RKO (cell line): ENCODE measurements at places on chromosomes 11 and 22.
A peak's percentile ranks its signal among the peaks of the same experiment; 100 is the strongest.

GRCh38 chr11:128544471-128545051 lies 42.8 kb downstream of the ETS1 start:
- no peak for DNase-seq

DNA sequence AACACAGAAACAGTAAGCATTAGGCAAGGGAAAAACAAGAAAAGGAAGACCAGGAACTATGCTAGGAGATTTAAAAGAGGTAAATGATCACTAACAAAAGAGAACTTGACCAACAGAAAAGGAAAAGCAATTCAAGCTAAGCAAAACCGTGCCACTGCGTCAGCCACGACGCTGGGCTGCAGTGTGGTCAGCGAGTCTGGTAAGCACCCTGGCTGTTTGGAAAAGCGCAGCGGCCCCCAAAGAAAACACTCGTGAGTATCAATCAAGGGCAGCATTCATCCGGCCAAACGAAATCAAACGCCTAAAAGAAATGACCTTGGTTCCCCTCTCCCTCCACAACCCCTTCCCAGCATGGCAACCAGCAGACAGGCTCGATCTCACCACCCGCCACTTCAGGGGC lies 28.8 kb downstream of the PACSIN2 start:
- no peak for DNase-seq

- no peak for DNase-seq
These were observed 33.5 kb downstream of the LRP5 start for GRCh38 chr11:68345776-68346461.

GRCh38 chr11:1652771-1653540 lies 23.4 kb downstream of the KRTAP5-5 start:
- DNase-seq, result peak; percentile 60

GRCh38 chr11:100459811-100460210 lies 227.3 kb upstream of the ARHGAP42 start:
- no peak for DNase-seq

- peak; percentile 60 for DNase-seq
These were observed 101.4 kb upstream of the C11orf87 start for GRCh38 chr11:109320595-109320994.

DNA sequence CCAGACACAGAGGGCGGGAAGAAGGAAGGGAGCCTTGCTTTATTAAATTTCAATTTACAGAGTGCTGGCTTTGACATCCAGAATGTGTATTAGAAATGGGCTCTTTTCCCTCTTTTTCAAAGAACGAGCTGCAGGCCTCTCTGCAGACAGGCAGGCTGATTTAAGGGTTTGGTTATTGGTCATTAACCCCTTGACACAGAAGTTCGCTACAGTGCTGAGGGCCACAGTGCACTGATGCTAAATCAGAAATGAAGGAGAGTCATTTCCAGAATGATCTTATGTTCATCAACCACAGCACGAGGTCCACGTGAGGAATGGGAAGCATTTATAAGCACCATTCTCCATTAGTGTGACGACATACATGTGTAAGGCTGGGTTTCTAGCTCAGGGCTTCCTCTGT lies 51.8 kb downstream of the CSNK2A3 start:
- no peak for DNase-seq

- no peak for DNase-seq
These were observed 35.2 kb downstream of the SHISAL1 start for GRCh38 chr22:44277386-44278135.

DNA sequence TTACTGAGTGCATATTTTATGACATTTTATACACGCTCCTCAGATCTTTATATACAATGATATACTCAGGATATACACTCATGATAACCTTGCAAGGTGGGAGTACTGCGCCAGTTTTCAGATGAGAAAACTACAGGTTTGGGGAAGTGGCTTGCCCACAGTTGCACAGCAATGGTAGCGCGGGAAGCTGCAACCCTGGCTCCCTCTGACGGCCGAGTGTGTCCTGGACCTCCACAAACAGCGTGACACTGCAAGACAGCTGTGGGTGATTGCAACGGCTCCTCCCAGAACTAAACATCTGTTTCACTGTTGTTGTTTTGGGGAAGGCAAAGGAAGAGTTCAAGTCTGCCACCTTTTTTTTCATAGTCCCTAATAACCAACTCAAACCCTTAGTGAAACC lies 47.0 kb downstream of the PACSIN2 start:
- no peak for DNase-seq

- DNase-seq, result no peak
These were observed 2.4 kb downstream of the C11orf96 start for GRCh38 chr11:43944761-43945311.

- DNase-seq, result peak; percentile 14
These were observed 129.0 kb downstream of the MICAL2 start for GRCh38 chr11:12239396-12239795.

GRCh38 chr11:76167590-76167989 lies 38.7 kb downstream of the WNT11 start:
- no peak for DNase-seq

DNA sequence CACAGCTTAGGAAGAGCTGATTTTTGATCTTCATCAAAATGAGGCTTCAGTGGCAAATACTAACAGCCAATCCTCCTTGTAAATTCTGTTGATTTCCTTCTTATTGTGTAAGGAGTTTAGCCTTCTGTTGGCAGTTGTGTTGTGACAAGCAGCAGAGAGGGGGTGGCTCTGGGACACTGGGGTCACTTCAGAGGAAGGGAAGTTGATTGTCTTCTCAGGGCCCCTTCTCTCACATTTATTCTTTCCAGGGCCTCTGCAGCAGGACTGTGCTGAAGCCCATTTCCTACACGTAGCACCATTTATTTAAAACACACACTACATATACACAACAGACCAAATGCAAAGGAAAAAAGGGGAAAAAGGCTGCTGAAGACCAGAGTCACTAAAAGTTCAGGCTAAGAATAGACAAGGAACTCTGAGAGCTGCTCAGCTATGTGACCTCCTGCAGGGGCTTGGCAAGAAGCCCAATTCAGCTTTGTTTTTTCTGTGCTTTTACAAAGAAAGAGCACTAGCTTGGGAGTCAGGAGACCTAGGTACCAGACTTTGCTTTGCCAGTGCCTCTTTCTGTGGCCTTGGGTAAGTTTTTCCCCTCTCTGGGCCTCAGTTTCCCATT lies 28.3 kb upstream of the UPB1 start:
- no peak for DNase-seq

GRCh38 chr11:124101737-124102136 lies 13.5 kb upstream of the VWA5A start:
- DNase-seq, result no peak

DNA sequence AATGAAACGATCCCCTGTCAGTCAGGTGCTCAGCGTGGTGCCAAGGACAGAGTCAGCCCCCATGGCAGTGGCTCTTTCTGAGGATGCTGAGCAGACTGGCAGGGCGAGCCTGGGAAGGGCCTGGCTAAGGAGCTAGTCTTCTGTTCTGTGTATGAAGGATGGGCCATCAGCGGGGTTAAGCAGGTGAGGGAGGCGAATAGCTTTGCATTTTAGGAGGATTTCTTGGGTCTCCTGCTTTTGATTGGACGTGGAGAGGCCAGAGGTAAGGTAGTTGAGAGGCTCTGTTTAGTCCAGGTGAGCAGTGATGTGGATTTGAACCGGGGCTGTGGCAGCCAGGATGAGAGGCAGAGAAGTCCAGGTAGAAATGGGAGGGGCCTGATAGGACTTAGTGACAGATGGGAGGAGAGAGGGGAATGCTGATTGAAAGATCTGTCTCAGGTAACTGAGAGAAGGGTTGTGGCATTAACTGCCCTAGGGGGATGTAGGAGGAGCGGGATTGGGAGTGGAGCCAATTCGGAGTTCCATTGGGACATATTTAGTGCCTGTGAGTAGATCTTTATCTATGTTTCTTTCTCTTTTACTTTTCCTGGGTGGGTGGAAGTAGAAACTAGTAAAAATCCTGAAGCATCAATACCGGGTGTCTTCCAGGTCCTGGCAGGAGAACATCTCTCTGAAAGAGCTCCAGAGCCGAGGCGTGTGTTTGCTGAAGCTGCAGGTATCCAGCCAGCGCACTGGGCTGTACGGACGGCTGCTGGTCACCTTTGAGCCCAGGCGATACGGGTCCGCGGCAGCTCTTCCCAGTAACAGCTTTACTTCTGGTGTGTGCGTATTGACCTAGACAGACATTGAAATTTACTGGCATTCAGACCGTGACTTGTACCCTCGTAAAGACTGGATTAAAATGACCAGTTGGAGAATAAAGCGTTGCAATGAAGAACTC lies 2.0 kb downstream of the IGHMBP2 start:
- DNase-seq, result no peak

DNA sequence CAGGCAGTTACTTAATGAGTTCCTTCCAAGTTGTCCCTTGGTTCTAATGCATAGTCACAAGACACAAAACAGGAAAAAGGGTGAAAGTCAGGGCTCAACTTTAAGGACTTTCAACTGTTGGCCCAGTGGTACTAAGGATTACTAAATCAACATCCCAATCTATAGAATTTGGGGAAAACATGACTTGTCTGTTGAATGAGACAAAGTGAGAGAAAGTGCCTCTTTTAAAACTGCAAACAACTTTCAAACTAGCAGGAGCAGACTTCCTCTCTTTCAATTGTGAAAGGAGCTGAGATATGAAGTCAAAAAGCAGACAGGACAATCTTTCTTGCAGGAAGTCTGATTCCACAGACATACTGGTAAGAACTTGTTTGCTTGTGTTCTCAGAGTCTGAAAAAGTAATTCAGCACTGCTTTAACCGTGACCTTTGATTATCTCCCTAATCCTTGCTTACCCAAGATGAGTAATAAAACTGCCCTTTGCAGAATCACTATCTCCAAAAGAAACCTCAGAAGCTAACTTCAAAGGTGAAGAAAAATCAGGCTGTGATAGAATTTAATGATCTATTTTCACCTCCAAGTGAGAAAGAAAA lies 960.7 kb upstream of the RAG2 start:
- no peak for DNase-seq

DNA sequence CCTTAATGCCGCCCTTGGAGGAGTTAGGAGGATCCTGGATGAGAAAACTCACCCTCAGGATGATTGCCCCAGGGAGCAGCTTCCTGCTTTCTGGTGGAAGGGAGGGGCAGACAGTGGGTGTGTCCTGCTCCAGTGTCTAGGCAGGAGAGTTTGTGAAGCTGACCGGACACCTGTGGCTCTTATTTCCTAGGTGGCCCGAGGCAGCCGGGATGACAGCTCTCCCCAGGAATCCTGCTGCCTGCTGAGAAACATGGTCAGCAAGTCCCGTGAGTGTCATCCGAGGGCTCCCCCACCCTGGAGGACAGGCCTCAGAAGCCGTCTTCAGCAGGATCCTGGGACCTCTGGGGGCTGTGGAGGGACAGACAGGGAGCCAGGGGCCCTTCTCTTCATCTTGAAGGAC lies 50.4 kb downstream of the ST3GAL4 start:
- no peak for DNase-seq

GRCh38 chr11:124643605-124644425 lies 21.2 kb downstream of the TBRG1 start:
- DNase-seq, result no peak

DNA sequence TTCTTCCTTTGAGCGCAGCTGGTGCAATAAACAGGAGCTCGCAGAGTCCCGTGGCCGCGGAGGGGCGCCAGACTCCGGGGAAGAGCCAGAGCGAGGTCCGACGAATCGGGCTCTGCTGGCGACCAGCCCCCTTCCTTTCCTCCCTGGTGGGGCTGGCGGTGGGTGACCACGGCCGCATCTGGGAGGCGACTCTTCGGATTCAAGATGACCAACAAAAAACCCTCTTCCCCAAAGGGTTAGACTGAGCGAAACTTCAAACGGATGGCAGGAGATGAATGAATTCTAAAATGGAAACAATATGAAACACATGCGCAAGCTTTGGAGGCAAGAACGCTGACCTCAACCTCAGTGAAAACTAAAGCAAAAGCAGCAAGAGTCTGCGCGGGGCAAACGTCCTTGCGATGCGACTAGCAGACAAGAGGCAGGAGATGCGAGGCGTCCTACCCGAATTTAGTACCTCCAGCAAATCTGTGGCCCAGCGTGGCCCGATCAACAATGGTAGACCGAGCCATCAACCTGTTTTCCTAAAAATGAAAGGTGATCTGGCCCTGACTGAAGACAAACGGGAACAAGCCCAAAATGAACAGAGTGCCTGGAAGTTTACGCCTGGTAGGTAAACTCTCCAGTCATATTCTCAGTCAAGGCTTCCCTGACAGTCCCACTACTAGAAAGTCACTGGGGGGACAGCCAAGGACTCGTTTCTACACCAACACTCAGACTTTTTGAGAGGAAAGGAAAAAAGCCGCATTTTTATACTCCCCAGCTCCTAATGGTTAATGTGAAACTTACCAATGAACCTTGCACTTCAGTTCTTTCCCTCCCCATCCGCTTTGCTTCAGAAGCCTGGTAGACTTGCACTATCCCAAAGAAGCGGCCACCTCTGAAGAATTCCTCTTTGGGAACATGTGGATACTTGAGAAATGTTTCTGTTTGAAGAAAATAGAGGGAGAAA lies 11.6 kb downstream of the MMP3 start:
- DNase-seq, result no peak

DNA sequence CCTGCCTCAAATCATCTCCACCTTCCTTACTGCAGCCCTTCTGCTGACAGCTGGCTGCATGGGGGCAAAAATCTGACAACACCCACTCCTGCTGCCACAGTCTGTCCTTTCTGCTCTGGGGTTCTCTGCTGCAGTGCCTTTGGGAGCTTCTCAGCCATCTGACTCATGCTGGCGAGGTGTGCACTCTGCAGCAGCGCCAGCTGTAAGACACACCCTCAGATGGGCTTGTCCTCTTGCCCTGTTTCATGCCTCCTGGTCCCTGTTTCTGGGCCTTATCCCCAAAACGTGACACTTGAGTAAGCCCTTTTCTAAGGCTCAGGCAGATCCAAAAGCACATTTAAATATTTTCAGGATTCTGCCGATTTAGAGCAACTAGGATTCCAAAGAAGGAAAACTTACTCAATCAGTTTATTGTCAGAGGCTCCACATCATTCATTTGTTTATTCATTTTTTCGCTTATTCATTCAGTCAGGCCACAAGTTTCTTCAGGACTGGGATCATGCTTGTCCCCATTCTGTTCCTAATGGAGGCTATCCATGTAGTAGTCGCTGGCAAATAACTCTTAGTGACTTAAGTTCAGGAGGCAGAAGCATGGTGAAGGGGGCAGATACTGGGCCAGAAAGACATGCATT lies 60.2 kb downstream of the SMIM38 start:
- no peak for DNase-seq

GRCh38 chr11:66221726-66222236 lies 46.7 kb upstream of the RAB1B start:
- no peak for DNase-seq

GRCh38 chr11:9861860-9862725 lies 198.2 kb downstream of the SWAP70 start:
- peak; percentile 46 for DNase-seq
